ENCODE measurements at places on chromosomes 16 and 17.

- no peaks in the 10 kb centered on the region for H3K36me3 ChIP-seq
- peak; percentile 2 for DNase-seq
- peak overlapping the region; percentile 96 for H3K27ac ChIP-seq
- H3K4me3 ChIP-seq = peak overlapping the region; percentile 91
Observed at GRCh38 chr17:39462631-39463375, 1.5 kb downstream of the CDK12 start.

GRCh38 chr17:55340686-55341085 is 75.9 kb downstream of the HLF start:
- no peaks in the 10 kb centered on the region for H3K27me3 ChIP-seq
- H3K4me1 ChIP-seq = no peaks in the 10 kb centered on the region
- no peak overlapping the region for H3K27ac ChIP-seq
- no peak for DNase-seq
- no peak overlapping the region for H3K4me3 ChIP-seq
- H3K36me3 ChIP-seq = no peaks in the 10 kb centered on the region

- H3K27me3 ChIP-seq = peaks cover 10% of the 10 kb centered on the region
- no peaks in the 10 kb centered on the region for H3K36me3 ChIP-seq
- H3K4me3 ChIP-seq = no peak overlapping the region
- no peak overlapping the region for H3K27ac ChIP-seq
- H3K4me1 ChIP-seq = no peaks in the 10 kb centered on the region
- DNase-seq = no peak
Observed at GRCh38 chr16:87675111-87675719, 72.9 kb downstream of the JPH3 start.

GRCh38 chr16:84356591-84357116 is 11.7 kb upstream of the ATP2C2 start:
- H3K36me3 ChIP-seq = no peaks in the 10 kb centered on the region
- peaks cover 16% of the 10 kb centered on the region for H3K4me1 ChIP-seq
- H3K27me3 ChIP-seq = peaks cover 10% of the 10 kb centered on the region
- H3K4me3 ChIP-seq = no peak overlapping the region
- DNase-seq = peak; percentile 23

DNA sequence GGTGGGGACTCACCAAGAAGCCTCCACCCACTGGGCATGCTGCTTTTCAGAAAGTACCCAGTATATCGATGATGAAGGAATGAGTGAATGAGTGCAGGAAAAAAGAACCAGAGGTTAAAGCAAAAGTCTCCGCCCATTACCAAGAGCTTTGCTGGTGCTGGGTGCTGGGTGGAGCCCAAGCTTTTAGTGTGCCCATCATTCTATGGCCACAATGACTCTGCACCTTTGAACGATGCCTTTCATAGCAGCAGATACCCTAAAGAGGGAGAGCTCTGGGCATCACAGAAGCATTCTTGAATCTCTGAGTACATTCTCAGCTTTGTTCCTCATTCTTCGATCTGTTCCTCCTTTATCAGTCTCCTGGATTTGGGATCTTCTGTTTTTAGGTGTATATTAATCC is 450.7 kb upstream of the CCL2 start:
- H3K36me3 ChIP-seq = no peaks in the 10 kb centered on the region
- DNase-seq = no peak
- no peak overlapping the region for H3K27ac ChIP-seq

DNA sequence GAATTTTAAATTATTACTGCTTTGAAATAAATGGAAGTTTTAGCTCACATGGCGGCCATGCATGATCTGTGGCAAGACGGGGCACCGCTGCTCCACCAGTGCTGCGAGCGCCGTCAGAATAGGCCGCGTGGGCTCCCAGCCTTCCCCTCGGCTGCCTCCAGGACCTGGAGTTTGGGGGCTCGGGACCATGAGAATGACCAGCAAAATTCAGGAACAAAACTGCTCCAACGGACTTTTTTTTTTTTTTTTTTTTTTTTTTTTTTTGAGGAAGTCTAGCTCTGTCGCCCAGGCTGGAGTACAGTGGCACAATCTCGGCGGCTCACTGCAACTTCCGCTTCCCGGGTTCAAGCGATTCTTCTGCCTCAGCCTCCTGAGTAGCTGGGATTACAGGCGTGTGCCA is 38.3 kb upstream of the AKAP1 start:
- H3K4me1 ChIP-seq = peaks cover 8% of the 10 kb centered on the region
- H3K4me3 ChIP-seq = no peak overlapping the region
- peaks cover 34% of the 10 kb centered on the region for H3K27me3 ChIP-seq
- no peaks in the 10 kb centered on the region for H3K36me3 ChIP-seq

GRCh38 chr16:7086822-7087616 is 245.6 kb upstream of the RBFOX1 start:
- no peaks in the 10 kb centered on the region for H3K4me1 ChIP-seq
- H3K4me3 ChIP-seq = no peak overlapping the region
- H3K27ac ChIP-seq = no peak overlapping the region
- no peaks in the 10 kb centered on the region for H3K27me3 ChIP-seq
- DNase-seq = no peak

GRCh38 chr16:24820522-24820921 is 25.2 kb upstream of the SLC5A11 start:
- no peak overlapping the region for H3K27ac ChIP-seq
- no peak overlapping the region for H3K4me3 ChIP-seq
- H3K4me1 ChIP-seq = no peaks in the 10 kb centered on the region
- peaks cover 59% of the 10 kb centered on the region for H3K36me3 ChIP-seq

DNA sequence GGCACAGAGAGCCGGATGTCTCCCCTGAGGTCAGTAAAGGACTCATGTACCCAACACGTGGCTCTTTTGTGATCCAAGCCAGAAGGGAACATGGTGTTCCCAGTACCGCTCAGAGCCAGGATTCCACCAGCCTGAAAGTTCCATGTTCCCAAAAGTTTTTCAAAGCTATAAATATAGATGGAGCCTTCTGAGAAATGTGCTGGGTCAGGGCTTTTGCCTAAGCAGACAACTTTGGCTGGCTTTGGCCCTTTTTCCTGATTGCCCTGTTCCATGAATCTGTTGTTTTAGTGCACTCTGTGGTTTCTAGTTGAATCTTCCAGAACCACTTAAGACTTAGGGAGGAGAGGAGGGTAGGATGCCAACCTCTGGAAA is 128.5 kb upstream of the HS3ST2 start:
- no peaks in the 10 kb centered on the region for H3K4me1 ChIP-seq
- no peaks in the 10 kb centered on the region for H3K36me3 ChIP-seq
- H3K27me3 ChIP-seq = peaks cover 14% of the 10 kb centered on the region
- H3K27ac ChIP-seq = no peak overlapping the region

DNA sequence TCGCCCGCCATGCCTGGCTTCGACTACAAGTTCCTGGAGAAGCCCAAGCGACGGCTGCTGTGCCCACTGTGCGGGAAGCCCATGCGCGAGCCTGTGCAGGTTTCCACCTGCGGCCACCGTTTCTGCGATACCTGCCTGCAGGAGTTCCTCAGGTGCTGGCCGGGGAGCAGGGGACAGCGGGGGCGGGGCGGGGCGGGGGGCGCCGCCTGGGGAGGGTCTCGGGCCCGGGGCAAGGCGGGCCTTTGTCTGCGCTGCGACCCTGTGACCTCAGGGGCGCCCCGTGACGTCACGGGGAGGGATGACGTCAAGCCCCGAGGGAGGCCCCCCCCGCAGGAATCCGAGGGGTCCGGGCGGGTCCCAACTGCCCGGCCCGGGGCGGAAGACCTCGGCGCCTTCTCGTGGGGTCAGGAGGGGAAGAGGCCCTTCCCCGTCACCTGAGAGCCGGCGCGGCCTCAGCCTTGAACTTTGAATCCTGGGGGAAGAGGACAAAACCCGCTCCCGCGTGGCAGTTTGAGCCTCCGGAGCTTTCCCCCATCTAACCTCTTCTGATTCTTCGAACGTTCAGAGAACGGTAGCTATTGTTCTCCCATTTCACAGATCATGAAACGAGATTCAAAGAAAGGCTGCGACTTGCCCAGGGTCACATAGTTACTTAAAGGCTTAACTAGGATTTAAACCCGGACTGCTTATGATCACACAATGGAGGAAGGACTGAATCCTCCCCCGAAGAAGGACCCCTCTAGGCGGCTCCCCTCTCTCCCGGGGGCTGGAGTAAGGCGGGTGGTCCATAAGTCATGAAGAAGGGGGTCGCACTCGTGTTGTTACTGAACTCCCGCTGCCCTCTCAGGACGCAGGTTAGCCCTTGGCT is 527 bp downstream of the TRAF4 start:
- no peak for DNase-seq
- peak overlapping the region; percentile 85 for H3K4me3 ChIP-seq
- H3K27me3 ChIP-seq = no peaks in the 10 kb centered on the region
- H3K36me3 ChIP-seq = peaks cover 7% of the 10 kb centered on the region
- H3K4me1 ChIP-seq = peaks cover 30% of the 10 kb centered on the region

DNA sequence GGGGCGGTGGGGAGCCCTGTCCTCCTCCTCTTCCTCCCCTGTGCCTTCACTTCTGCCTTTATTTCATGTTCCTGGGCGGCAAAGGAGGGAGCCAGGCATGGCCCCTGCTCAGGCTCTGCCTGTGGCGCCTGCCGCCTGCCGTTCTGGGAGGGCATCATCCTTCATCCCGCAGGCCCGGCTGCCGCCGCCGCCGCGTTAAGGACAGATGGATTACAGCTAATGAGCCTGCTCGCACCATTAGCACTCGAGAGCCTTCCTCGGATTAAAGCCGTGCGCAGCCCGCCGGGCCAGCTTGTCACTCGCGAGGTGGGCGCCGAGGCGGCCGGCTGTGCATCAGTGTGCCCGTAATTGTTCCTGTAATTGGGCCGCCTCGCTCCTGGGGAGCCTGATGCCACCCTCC is 127.7 kb upstream of the GSE1 start:
- H3K4me3 ChIP-seq = no peak overlapping the region
- H3K4me1 ChIP-seq = no peaks in the 10 kb centered on the region
- no peak for DNase-seq
- H3K36me3 ChIP-seq = no peaks in the 10 kb centered on the region

DNA sequence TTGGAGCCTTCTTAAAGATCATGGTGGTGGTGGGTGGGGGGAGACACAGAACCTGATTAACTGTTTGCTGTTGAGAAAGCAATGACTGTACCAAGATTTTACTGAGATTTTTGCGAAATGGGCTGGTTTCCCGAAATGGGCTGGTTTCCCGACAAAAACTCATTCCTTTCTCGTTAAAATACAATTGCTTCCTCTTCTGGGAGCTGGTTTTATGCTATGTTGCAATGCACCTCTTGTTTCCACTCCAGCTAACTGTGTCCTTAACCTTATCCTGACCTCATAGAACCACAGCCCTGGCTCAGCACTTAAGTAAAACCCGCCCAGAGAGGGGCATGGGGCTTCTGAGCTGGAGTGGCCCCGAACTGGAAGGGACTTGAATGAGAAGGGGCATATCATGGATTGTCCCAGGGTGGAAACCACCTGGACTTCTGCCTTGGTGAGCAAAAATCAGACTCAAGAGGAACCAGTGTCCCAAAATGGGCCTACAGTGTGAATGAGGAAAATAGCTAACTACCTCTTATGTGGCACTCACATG is 20.9 kb downstream of the FAM20A start:
- no peaks in the 10 kb centered on the region for H3K4me1 ChIP-seq
- H3K36me3 ChIP-seq = no peaks in the 10 kb centered on the region
- H3K27me3 ChIP-seq = no peaks in the 10 kb centered on the region

DNA sequence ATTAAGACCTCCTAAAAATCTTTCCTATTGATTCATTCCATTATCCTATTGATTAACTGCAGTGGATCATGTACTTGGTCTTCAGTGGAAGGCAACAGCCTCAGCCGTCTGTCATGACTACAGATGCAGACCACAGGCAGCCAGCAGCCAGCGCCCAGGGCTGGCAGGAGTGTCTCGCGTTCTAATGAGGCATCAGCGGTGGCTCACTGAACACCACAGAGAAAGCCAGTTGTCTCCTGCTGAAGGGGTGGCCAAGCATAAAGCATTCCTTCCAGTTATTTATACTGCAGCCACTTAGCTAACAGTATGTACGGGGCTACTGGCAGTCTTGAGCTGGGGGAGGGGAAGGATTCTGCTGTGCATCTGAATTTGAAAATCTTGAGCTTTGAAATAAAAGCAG is 214.3 kb downstream of the IRX3 start:
- peaks cover 4% of the 10 kb centered on the region for H3K4me1 ChIP-seq
- DNase-seq = no peak
- no peaks in the 10 kb centered on the region for H3K36me3 ChIP-seq
- no peaks in the 10 kb centered on the region for H3K27me3 ChIP-seq
- H3K4me3 ChIP-seq = no peak overlapping the region

- DNase-seq = no peak
- H3K4me3 ChIP-seq = peak overlapping the region; percentile 91
- H3K27me3 ChIP-seq = peaks cover 17% of the 10 kb centered on the region
- H3K36me3 ChIP-seq = no peaks in the 10 kb centered on the region
- H3K27ac ChIP-seq = no peak overlapping the region
- H3K4me1 ChIP-seq = peaks cover 10% of the 10 kb centered on the region
Observed at GRCh38 chr17:55420067-55420775, 1.4 kb downstream of the MMD start.

- H3K4me1 ChIP-seq = peaks cover 4% of the 10 kb centered on the region
- no peaks in the 10 kb centered on the region for H3K36me3 ChIP-seq
- H3K27me3 ChIP-seq = no peaks in the 10 kb centered on the region
- DNase-seq = no peak
- no peak overlapping the region for H3K4me3 ChIP-seq
Observed at GRCh38 chr17:82502207-82502606, 17.3 kb upstream of the FOXK2 start.

GRCh38 chr16:19377864-19378263 is 39.8 kb upstream of the TMC5 start:
- no peaks in the 10 kb centered on the region for H3K27me3 ChIP-seq
- H3K4me3 ChIP-seq = no peak overlapping the region
- H3K36me3 ChIP-seq = no peaks in the 10 kb centered on the region
- DNase-seq = no peak
- no peak overlapping the region for H3K27ac ChIP-seq
- no peaks in the 10 kb centered on the region for H3K4me1 ChIP-seq

GRCh38 chr17:80899402-80900268 is 92.0 kb upstream of the CHMP6 start:
- peaks cover 4% of the 10 kb centered on the region for H3K36me3 ChIP-seq
- H3K4me3 ChIP-seq = no peak overlapping the region
- H3K27ac ChIP-seq = no peak overlapping the region
- H3K27me3 ChIP-seq = no peaks in the 10 kb centered on the region
- H3K4me1 ChIP-seq = peaks cover 10% of the 10 kb centered on the region

GRCh38 chr16:88624481-88624880 is 13.9 kb upstream of the IL17C start:
- no peaks in the 10 kb centered on the region for H3K4me1 ChIP-seq
- no peaks in the 10 kb centered on the region for H3K27me3 ChIP-seq
- H3K4me3 ChIP-seq = no peak overlapping the region
- peaks cover 6% of the 10 kb centered on the region for H3K36me3 ChIP-seq

DNA sequence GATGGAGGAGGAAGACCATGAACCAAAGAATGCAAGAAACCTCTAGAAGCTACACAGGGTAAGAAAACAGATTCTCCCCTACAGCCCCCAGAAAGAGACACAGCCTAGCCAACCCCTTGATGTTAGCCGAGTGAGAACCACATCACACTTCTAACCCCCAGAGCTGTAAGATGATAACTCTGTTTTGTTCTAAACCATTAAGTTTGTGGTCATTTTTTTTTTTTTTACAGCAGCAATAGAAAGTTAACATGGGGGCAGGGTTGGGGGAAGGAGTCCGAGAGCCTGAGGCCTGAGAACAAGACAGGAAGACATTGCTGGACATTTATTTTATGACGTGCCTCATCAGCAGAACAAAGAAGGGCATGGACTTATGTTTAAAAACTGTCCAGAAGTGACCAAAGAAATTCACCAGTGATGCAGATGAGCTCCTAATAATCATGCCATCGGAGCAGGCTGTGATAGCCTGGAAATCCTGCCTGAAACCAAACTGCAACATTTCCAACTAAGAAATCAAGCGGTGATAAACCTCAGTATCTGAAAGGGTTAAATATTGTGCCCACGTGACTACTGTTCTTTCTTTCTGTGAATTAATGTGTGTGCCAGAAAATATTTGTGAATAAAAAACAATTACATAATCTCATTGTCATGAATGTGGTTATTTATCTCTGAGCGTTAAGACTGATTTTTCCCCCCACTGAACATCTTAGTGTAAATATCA is 1.1 kb downstream of the ABCA9 start:
- DNase-seq = no peak
- H3K27me3 ChIP-seq = no peaks in the 10 kb centered on the region
- no peak overlapping the region for H3K27ac ChIP-seq
- H3K36me3 ChIP-seq = no peaks in the 10 kb centered on the region
- H3K4me1 ChIP-seq = no peaks in the 10 kb centered on the region

Measured in astrocyte (in vitro differentiated cells and primary cell).